Fibroblast of skin of right biceps (primary cell): ENCODE measurements at places on chromosomes 2 and 18.

- peak; percentile 16 for DNase-seq
Observed at GRCh38 chr2:187543488-187543887, 10.7 kb downstream of the TFPI start.

- DNase-seq = no peak
Observed at GRCh38 chr2:3249476-3249962, 128.1 kb downstream of the EIPR1 start.

- no peak for DNase-seq
Observed at GRCh38 chr2:74653589-74653984, 460 bp upstream of the SEMA4F start.

DNA sequence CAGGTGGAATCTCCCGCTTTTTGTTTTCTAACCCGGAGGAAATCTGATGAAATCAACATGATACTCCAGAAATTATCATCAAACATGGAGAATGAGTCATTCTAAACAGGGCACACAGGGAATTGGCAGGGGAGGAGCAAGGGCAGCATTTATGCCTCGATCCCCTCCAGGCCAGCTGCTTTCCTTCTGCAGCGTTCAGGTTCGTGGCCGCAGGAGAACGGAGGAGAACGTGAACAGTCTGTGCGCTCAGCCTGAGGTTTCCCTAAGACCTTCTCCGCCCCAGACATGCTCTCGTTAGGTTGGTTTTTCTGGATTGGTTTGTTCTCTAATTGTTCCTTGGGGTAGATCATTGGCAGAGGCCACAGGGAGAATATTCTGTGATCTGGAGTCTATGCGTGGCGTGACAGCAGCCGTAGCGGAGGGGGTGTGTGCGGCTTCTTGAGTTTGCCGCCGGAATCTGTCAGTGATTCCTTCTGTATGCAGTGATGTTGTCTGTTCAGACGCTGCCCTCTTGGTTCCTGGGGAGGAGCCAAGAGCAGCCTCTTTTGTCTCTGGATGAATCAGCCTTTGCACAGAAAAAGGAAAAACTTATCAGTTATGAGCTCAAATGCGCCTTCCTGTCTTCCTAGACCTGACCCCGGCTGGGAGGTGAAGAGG, 75.9 kb downstream of the SH3BP4 start:
- peak; percentile 87 for DNase-seq

DNA sequence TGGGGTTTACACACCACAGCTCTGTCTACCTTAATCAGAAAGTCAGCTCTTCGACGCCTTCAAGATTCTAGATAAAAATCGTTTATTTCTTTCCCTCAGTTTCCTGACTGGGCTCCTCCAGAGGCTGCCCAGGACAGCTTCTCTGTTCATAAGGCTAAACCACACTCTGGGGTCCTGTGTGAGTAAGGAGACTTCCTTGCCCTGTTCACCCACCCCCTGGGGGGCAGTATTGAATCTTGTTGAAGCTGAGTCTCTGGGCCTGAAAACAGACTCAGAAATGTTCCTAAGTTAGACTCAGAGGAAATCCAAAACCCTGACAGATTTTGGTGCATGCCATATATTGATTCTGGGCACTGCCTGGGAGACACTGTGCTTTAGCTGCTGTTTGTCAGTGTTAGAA, 43.0 kb downstream of the G6PC2 start:
- DNase-seq = no peak

DNA sequence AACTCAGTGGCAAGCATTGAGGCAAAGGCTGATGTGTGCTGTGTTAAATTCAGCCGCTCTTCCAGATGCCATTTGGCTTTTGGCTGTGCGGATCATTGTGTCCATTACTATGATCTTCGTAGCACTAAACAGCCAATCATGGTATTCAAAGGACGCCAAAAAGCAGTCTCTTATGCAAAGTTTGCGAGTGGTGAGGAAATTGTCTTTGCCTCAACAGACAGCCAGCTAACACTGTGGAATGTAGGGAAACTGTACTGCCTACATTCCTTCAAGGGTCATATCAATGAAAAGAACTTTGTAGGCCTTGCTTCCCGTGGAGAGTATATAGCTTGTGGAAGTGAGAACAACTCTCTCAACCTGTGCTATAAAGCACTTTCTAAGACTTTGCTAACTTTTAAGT, 195.5 kb upstream of the RAB12 start:
- DNase-seq = no peak

DNA sequence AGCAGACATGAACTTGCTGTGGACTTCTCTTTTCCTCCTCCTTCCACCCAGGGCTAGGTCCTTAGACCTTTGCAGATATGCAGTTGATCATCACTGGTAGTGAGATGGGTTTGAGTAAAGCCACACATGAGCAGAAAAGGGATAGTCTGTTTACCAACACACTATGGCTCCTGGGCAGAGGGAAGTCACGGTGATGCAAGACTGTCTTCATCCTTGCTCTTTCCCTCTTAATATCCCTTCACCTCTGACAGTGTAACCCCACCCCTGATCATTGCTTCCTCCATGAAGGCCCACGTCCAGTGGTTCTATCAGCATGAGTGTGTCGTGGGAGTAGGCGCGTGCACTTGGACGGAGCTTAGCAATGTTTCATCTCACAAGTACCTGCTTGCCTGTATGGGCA, 188.7 kb downstream of the SMAD7 start:
- DNase-seq = no peak

DNA sequence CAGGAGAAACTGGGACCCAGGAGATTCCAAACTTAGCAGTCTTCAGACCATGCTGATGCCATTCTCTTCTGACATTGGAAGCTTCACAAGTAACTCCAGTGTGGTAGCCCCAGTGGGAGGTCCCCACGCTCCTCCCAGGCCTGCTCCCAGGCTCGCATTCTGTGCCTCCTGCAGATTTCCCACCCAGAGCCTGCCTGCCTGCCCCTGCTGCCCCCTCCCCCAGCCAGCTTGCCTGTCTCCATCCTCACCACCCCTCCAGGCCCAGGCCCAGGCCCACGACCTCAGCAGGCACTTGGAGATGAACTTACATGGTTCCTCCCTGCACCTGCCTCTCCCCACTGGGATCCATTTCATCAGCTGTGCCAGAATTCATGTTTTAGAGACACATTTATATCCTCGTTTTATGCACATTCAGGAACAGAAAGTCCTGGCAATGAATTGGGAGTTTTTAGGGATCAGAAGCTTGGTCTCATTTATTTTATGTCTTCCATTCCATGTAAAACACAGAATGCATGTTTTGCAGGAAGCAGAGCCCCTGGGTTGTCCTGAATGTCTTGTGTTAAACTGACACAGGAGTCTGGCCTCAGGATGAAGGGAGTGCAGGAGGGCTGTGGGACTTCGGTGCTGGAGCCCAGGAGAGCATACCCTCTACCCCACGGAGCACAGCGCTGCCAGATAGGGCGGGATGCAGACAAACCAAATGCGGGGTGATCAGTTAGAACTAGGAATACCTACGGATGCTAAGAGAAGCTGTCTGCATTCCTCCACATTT, 150.5 kb downstream of the SNTG2 start:
- DNase-seq = no peak

DNA sequence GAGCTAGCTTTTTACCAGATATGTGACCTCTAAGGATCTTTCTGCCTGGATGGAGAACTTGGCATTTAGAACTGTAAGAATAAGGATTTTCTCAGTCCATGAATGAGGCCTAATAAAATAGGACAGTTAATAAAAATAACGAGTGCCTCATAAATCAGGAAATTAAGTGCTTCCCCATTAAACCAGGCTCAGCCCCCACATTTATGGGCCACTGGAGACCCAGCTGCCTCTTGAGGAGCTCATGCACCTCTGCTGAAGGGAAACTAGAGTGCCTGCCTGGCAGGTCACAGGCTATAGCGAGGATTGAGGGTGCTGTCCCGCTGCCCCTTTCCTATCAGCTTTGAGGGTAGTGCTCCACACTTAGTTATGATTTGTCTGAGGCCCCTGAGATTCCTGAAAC, 158.0 kb downstream of the ALK start:
- DNase-seq = no peak

GRCh38 chr2:157820193-157820592, 55.9 kb downstream of the ACVR1 start:
- no peak for DNase-seq

GRCh38 chr2:217338306-217338916, 478.5 kb upstream of the TNP1 start:
- DNase-seq = peak; percentile 85

DNA sequence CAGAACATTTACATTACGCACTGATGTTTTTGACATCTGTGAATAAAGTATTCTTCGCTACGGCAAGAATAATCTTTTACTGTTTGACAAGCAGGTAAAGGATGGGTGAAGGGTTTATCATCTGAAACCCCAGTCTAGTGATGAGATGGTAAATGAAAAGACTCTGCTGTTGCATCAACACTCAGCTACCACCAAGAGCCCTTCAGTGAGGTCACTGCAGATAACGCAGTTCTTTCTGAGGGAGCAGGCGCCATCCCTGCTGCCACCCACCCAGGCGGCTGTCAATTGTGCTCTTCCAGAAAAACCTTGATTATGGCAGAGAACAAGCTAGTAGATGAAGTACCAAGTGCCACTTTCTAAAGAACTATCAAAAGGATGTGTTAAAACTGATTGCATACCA, 58.7 kb downstream of the ABCG8 start:
- no peak for DNase-seq

DNA sequence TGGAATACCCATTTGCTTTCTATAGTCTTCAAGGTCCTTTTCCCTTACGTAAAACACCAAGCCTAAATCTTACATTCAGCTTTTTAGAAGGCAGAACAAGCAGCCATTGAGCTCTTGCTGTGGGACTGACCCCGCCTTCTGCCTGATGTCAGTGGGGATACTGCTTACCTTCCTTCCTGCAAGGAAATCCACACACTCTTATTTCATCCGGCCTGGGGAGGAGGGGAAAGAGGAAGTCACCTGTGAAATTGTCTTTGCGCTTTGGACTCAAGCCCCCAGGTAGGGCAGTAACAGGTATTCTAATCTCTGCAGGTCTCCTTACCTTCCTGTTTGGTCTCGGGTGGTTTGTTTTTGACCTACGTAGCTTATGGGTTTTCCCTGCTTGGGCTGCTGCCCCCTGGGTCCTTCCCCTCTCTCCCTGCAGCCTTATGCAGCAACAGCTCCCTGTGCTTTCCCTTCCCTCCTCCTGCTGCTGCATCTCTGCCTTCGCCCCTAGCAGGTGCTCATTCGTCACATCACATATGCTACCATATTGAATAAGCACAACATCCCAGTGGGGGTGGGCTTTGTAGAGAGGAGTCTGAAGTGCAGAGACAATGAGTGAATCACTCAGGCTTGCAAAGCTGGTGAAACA, 402.5 kb upstream of the TRIB2 start:
- DNase-seq = no peak

GRCh38 chr2:216430811-216431530, 18.7 kb downstream of the SMARCAL1 start:
- DNase-seq = no peak

DNA sequence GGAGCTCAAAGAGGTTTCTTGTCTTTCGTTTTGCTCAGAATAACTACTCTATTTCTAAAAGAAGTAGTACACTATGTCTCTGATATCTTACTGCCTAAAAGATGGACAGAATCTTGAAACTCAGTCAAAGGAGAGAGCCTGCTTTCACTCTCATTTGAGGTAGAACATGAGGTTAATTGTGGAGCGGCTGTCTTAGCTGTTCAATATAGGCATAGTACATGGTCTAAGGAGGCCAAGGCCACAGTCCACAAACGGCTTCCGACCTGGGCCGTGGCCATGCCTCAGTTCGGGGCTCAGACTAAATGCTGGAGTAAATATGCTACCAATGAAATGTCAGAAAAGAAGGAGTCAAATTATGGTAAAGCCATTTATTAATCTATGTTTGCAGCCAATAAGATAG, 185.8 kb upstream of the ACAA2 start:
- DNase-seq = no peak

DNA sequence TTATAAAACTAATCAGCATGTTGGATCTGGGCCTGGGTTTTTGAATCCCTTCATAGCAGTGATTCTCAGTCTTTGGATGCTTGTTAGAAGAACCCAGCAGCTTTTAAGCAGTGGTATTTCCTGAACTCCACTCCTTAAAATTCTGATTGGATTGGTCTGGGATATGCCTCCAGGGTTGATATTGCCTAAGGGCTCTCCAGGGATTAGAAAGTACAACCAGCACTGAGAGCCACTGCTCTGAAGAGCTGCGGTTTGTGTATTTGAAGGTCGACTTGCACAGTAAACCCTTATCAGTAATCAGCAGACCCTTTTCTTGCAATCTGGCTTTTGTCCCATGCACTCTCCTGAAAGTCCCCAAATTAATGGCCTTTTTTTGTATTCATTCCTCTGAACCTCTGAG, 17.0 kb upstream of the RBMS1 start:
- DNase-seq = peak; percentile 44

DNA sequence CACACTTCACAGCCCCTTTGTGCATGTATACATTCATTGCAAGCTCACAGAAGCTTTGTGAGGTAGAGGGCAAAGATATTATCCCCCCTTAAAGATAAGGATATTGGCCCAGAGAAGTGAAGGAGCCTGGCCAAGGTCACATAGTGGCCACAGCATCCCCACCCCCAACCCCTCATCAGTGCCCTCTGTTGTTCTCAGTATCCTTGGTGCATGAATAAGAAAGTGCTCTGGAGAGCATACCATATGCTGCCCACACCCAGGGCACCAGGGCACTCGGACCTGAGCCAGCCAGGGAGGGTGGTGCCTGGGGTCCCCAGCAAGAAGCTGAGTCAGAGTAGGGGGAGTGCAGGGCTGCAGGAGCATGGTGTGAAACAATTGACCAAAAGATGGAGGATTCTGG, 3.3 kb downstream of the DYSF start:
- no peak for DNase-seq

DNA sequence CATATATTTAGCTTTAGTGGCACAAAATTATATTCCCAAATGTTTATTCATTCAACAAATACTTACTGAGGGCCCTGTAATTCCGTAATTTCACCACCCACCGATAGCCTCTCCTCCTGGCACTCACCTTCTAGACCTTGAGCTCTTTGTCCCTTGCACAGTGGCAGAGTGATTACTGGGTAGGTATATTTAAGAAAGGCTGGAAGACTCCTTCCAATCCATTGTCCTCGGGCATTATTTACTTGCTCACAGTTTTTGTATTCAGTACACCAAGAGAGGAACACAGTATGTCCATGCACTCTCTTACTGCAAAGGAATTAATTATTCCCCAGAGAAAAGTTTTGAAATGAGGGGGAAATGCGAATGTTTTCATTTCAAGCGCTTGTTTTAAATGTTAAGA, 1.1 kb upstream of the CDCA7 start:
- no peak for DNase-seq

DNA sequence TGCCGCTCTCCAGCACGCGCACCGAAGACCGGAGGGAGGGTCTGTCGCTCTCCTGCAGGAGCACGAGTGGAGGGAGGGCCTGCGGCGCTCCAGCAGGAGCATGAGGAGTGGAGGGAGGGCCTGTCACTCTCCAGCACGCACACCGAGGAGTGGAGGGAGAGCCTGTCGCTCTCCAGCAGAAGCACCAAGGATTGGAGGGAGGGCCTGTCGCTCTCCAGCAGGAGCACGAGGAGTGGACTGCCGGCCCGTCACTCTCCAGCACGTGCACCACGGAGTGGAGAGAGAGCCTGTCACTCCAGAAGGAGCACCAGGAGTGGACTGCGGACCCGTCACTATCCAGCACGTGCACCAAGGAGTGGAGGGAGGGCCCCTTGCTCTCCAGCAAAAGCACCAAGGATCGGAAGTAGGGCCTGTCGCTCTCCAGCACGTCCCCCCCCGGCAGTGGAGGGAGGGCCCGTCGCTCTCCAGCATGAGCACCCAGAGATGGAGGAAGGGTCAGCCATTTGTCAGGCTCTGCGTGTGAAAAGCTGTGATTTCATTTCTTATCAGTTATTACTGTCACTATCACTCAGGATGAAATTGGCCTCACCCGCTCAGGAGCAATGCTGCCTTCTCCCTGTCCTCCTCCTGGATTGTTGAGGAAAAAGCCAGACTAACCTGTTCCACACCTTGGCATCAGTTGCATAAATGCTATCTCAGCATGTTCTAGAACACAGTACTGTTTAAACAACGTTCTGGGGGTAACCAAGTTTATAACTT, 35.9 kb downstream of the ADI1 start:
- peak; percentile 94 for DNase-seq
